CD4-positive, alpha-beta T cell treated with Interferon gamma for 1 hour (primary cell): ENCODE measurements at places on chromosomes 2 and 18.

DNA sequence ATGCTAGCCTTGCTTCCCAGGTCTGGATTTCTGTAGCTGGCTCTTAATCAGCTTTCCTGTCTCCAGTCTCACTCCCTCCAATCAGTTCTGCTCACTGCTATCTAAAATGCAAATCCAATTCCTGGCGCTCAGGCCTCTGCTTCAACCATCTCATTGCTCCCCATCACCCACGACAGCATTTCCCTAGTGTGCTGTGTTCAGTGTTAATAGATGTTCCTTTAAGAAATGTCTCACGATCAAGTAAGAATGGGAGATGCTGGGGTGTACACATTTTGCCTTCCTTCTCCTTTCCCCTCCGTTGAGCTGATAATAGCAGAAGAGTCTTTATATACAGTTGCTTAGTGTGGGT, 1.6 kb upstream of the PUM2 start:
- DNase-seq, result no peak

DNA sequence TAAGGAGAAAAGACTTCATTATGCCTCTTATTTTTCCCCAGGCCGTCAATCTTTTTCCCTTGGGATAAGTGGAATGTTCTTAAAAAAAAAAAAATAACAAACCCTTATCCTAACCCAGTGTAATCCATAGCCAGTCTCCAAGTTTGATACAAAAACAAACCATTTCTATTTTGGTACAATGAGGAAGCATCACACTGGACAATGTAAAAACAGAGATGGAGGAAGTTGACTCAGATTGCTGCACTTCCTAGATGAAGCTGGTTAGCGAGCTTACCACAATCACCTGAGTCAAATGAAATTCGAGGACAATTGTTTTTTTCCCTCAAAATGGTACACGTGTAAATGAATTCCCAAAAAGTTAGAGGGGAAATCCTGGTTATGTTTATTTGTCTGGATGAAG, 259.7 kb downstream of the TCF4 start:
- no peak for DNase-seq

DNA sequence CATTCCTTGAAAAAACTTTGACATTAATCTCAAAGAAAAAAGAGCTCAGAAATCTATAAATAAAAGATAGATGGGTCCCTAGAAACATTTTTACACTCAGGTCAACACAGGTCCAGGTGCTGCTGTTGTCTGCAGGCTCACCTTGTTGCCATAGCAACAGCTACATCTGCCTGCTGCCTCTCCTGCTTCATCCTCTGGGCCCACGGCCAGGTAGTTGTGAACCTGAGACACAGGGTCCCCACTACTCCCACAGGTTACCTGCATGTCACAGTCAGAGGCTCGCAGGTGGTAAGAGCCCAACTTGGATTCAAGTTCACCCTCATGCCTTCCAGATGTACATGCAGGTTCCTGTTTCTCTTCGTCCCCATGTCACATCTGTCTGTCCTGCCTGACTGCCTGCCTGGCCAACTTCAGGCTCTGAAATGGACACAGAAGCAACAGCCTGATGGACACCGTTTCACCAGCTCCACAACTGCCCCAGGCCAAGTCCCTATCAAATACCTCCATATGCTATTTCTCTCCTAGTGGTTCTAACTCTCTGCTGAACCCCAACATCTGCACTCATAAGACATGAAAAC, 88.3 kb upstream of the SALL3 start:
- DNase-seq, result no peak

- DNase-seq, result no peak
These were observed 32.3 kb downstream of the SCTR start for GRCh38 chr2:119491776-119492525.

DNA sequence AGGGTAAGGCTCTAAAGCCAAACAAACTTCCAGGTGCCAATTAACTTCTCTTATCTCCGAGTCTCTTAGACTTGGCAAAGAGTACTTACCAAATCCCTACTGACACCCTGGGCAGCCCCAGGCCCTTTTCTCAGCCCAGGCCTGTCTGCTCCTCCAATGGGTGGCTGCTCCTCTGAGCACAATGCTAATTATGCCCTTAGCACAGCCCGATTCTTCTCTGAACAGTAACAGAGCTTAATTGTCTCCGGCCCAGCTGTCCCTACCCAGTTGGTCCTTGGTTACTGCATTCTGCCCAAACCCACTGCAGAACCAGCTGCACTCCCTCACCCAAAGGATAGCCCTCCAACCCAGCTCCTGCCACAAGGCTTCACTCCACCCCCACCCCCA, 110.3 kb downstream of the SMAD7 start:
- DNase-seq, result no peak

GRCh38 chr2:46814160-46814961, 101.2 kb downstream of the MCFD2 start:
- DNase-seq, result no peak

DNA sequence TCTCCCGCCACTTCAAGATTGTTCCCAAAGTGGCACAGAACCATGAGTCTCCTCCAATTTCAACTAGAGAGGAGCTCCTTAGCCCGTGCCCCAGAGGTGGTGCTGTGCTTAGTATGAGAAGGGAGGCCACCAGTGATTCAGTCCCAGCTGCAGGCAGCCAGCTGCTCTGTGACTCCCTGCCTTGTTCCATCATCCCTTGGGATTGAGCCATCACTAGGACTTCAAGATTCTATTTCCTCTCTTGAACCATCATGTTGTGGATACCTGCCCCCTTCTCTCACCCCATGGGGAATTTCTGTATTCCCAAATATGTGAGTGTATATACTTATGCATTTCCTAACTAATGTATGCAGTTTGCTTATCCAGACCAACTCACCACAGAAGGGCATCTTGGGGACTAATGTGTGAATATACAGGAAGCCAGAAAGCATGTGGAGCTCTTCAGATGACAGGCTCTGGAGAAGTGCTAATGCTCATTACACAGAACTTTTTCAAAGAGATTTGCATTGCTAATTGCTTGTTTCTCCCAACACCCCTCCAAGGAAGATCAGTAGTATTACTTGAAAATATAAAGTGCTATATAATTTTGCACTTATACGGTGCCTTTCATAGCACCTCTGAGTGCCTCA, 111.0 kb upstream of the MAP3K20 start:
- no peak for DNase-seq

DNA sequence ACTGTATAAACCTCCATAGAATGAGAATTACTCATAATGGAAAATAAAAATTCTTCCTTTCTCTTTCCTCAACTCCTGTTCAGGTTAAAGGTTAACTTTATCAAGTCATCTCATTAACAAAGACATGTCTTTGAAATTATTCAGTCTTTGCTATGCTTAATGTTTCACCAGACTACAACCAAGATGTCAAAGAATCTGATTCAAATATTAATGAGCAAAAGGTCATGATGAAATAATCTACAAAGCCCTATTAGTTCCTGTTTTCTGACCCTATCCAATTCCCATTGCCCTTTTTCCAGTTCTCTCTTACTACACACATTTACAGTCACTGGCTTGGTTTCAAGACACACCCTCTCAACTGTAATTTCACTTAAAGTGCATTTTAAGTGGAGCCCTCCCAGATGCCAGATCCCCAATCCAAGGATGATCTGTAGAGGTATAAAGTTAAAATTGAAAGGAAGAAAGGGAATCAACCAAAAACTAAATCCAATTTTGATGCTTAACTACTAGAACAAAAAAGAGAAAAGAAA, 246.9 kb upstream of the CYP26B1 start:
- DNase-seq, result no peak

GRCh38 chr2:174001107-174001506, 35.9 kb upstream of the SP3 start:
- DNase-seq, result no peak

- DNase-seq, result no peak
These were observed 44.7 kb upstream of the FLACC1 start for GRCh38 chr2:201401815-201402214.

DNA sequence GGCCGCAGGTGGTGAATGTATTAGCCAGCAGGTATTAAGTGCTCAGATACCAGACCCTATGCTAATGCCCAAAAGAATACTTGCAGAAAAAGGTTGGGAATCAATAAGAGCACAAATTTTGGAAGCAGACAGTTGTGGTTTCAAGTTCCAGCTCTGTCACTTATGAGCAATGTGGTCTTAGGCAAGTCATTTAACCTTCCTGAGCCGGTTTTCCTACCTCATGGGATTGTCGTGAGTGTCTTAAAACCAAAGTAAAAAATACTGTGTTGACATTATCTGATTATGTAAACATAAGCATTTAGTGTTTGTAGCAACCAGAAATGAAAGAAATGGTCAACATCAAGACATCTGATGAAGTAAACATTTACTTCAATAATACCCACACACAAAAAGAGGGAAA, 93.0 kb upstream of the CHST9 start:
- no peak for DNase-seq

DNA sequence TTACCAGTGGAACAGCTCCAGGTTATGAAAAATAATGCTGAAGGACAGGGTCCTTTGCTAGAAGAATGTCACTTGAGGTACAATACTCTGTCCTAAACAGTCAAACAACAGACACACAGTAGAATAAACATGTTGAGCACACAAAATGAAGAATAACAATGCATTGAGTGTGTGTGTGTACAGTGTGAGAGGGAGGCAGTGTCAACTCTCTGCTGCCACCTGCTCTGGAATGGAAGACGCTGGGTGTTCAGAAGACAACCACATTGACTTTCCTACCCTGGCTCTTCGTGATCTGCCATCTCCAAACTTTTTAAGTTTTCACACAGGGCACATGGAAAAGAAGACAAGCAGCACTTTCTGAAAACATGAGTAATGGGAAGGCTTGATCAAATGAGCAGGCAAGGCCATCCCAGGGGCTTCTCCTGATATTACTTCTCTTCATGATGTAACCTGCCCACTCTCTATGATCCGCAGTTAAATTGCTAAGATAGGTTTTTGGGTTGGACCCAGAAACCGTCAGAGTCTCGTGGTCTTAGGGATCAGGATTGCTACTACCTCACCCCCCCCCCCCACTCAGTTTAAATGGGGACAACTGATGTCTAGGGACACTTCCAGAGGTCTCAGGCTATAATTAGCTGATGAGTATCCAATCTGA, 533.2 kb upstream of the TNP1 start:
- no peak for DNase-seq

DNA sequence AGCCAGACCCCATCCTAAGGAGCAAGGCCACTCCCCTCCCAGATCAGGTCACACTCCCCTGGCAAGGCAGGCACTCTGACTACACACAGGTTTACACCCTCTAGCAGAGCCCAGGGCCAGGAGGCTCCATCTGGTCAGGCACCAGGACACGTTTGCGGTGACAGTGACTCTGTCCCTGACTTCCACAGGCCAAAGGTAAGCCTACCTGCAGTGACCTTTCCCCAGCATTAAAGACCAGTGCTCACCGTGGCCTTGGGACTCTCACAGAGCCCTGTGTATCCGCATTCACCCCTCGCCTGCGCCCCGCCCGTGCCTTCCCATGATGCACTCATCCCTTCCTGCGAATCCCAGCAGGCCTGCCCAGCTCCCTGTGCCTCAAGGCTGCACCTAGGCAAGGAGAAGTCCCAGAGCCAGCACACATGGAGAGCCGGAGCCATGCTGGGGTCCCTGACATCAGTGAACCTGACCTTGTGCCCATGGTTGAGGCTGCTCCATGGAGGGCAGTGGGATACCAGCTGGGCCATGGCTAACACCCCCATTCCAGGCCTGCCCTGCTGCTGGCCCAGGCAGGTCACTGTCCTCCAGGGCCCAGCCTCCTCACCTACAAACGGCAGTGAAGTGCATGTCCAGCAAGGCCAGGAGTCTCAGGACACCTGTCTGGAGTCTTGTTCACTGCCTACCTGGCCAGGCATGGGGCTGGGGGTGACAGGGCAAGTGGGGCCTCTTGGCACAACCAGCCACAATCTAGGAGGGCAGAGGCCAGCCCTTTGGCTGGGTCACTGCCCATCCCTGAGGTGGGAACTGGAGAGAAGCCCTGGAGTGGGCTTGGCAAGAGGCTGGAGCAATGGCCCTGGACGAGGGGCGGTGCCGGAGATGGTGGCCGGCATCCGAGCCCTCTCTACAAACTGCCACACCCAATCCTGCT, 3.0 kb downstream of the NEURL3 start:
- no peak for DNase-seq

DNA sequence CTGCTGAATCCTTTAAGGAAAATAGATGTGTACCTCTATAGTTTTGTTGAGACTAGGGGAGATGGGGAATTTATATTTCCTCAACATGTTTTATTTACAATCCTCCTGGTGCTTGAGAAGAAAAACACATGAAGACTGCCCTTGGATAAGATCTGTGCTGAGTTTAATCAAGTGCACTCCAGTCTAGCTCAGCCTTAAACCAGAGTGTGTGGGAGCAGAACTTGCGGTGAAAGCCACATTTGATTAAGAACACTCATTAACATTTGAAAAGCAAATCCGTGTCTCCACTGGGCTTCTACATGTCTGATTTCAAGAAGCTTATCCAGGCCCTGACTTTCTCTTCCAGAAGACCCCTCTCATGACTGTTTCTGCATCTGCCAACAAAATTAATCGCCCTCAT, 84.8 kb upstream of the ITGA6 start:
- DNase-seq, result no peak

- no peak for DNase-seq
These were observed 101.6 kb upstream of the MAP4K3 start for GRCh38 chr2:39538718-39539117.

GRCh38 chr2:42102024-42102590, 54.3 kb downstream of the PKDCC start:
- peak; percentile 97 for DNase-seq

DNA sequence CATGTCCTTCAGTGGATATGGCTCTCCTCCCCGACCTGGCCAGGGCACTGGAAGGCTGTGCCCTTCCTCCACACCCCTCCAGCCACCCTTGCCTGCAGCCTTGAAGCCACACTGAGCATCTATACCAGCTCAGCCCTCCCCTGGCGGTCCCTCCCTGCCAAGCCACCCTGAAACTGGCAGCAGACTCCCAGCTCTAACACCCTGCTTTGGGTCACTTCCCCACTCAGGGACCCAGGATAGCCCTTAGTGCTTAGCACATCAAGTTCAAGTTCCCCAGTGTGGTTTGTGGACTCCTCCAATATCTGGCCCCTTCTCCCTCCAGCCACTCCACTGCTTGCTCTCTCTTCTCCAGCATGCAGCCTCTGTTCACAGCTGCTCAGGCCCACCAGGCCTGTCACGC, 89.4 kb downstream of the TNS1 start:
- DNase-seq, result no peak

DNA sequence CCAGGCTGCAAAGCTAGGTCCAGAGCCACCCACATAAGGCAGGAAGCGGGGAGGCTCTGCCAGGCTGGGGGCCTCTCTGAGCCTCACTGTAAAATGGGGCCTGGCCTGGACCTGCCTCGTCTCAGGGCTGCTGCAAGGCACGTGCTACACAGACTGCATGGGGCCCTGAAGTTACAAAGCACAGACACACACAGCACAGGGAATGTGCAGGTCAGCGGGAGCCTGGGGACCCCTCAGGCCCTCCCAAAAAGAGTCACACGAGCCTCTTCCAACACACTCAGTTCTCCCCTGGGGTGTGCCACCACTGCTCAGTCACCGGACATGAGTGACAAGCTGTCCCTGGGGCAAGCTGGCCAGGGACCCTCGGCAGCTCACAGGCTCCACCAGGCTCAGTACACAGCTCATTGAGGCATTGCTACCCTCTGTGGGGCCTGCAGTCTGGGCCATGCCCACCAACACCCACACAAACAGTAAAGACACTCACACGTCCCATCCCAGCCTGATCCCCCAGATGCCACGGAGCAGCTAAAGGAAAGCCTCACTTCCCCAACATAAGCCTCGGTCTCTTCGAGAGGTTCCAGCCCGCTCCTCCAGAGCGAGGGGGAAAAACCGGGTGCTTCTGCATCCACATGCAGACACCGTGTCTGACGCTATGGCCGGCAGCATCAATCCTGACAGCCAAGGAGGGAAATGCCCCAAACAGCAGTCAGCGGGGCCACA, 33.7 kb downstream of the BOK start:
- no peak for DNase-seq

GRCh38 chr18:23756590-23757436, 67.6 kb downstream of the LAMA3 start:
- DNase-seq, result no peak

- DNase-seq, result no peak
These were observed 60.9 kb upstream of the KLHL29 start for GRCh38 chr2:23323917-23324680.
